ENCODE measurements at places on chromosomes 7 and 10.

DNA sequence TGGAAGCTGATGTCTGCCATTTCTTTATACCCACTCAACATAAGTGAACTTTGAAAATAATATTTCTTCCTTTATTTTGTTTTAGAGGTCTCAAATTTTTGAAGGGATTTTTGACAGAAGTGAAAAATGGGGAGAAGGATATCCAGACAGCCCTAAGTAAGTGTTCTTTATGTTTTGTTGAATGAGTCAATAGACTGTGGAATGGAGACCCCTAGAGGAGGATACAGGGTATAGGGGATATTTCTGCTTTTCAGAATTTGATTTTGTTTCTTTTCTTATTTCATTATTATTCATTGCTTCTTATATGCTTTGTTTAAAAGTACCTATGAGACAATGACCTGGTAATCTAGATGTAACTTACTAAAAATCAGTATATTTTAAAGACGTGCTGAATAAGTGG, 34.4 kb downstream of the PLEKHA8 start:
- DNase-seq, result no peak

DNA sequence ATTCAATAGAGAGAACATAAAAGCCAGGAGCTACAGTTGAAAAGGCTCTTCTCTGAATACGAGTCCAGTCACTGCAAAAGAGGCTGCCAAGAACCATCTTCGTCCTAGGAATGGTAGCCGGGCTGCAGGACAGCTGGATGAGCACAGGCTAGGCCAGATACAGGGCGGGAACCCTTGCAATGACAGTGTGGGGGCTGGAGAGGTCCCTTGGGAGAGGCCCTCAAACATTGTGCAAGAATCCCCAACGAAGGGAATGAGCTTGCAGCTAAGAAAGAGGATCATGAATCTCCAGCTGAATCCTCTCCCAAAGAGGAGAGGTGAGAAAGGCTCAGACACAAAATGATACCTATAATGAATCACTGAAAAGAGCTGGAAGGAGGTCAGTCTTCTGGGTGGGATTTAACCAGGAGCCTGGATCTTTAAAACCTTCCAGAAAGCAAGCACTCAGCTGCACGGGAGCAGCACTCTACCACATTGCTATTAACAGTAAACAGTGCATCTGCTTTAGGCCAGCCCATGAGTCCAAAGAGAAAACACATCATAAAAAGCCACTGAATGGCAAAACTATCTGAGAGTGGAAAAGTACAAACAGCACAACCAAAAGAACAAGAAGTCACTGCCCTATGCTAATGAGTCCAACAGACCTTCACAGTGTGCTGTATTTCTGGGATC, 287.9 kb downstream of the TNS3 start:
- no peak for DNase-seq

- no peak for DNase-seq
These were observed 202.0 kb downstream of the ANK3 start for GRCh38 chr10:60187691-60188090.

DNA sequence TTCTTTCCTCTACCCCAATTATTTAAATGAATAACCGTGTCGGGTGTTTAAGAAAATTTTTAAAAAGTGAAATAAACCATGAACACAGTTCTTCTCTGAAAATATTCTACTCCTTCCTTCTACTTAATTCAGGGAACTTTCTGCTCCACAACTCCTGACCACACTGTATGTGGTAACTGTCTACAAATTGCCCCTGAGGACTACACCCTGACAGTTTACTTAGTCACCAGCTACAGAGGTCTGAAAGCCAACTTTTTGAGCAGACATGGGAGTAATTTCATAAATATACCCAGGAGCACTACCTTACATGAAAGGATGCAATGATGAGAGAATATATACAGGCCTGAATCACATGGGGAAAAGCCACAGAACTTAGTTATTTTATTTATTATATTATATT, 523.2 kb upstream of the SORCS1 start:
- no peak for DNase-seq

DNA sequence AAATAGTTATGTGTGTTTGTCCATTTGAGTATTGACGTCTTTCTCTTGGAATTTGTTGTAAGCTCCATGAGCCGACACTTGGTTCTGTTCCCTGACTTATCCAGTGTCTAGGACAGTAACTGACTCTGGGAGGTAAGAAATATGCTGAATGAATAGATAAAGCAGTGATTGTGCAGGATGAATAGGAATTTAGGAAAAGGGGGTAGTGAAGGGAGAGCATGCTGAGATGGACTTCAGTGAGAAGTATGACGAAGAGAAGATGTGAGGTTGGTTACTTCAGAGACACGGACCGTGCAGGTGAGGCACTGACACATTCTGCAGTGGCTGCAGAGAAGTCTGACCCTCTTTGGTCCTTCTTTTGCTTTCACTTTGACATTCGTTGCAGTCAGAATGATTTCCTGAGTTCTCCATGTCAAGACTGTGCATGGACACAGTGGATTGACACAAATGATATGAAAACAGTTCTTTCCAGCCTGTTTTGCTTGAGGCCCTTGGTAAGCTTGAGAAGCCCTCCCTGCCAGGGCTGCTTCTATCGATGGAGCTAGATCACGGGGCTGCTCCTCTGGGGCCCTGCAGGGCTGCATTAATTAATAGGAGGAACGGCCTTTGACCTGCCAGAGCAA, 261.5 kb upstream of the SORCS1 start:
- no peak for DNase-seq

DNA sequence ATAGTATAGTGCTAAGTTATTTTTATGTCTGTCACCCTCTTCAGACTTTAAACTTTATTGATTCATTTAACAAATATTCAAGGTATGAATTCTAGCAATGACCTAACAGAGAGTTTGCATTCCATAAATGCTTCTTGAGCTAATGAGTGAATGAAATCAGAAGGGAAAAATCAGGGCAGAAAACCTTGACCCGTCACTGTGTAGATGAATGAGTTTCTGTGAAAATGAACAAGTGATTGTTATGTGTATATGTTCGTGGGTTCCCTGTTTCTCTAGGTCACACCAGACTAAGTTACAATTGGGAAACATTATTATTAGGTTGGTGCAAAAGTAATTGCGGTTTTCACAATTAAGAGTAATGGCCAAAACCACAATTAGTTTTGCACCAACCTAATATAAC, 30.1 kb downstream of the APBB1IP start:
- DNase-seq, result no peak

GRCh38 chr7:90968871-90969270, 295.4 kb upstream of the FZD1 start:
- DNase-seq, result no peak

GRCh38 chr7:21412957-21413356, 14.9 kb upstream of the SP4 start:
- no peak for DNase-seq

GRCh38 chr7:27533652-27534081, 129.0 kb downstream of the HIBADH start:
- DNase-seq, result no peak

GRCh38 chr7:157707983-157708918, 371.4 kb downstream of the DNAJB6 start:
- DNase-seq, result no peak

- DNase-seq, result no peak
These were observed 116.2 kb downstream of the CAMK1D start for GRCh38 chr10:12465385-12466136.

DNA sequence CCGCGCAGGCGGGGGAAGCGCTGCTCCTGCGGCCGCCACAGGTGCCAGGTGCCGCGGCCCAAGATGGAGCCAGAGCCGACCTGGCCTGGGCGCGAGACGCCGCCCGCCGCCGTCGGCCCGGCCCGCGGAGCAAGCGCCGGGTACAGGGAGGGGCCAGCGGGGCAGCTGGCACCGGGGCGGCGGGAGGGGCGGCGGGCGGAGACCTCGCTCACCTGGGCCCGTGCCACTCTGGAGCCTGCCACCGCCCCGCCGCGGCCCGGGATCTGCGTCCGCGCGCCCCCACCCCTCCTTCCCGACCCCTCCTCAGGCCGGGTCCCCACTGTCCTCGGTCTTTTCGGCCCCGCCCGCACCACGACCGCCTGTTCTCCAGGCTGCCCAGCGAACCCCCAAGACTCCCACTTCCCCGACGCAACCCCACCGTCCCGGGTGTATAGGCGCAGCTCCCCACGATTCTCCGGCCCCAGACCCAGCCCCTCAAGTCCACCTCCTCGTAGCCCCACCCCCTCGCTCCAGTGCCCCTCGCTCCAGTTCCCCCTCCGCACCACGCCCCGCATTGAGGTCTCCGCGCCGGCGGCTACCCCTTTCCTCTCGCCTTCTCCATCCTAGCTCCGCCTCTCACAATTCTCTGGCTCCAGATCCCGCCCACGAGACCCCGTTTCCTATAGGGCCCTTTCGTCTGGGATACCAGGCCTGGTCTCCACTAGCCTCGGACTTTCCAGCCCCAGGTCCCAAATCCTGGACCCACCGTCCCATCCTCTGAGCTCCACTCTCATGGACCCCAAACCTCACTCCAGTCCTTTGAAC, at the start of gene GPRIN2:
GPRIN2 (minus strand) TSS at position 144 of the 804 bp plus-strand sequence. CDS start 5,922 bp downstream, outside the sequence.
- DNase-seq, result peak; percentile 72

DNA sequence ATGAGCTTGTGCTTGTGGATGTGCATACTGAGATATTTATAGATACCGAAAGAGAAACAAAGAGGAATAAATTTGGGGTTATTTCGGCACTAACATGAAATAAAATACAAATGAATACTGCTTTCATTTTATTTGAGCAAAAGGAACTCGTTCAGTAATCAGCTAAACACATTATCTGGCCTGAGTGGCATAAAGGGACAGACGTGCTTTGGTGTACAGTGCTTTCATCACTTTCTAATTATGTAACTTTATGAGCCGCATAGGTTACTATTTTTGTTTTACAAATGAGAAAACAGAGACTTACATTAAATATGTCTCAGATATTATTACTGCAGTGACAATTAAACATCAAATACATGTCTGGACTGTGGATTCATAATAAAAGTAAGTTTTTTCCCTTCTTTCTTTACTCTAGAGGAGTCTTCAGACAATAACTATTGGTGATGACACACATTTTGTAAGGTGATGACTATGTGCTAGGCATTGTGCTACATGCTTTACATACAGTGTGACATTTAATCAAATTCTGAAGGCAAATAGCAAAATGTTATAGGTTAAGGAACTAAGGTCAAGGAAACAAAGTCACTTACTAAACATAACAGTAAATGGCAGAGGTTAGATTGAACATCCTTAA, 503.3 kb downstream of the SORCS1 start:
- no peak for DNase-seq

GRCh38 chr10:44389556-44389955, 4.7 kb upstream of the CXCL12 start:
- DNase-seq, result no peak

GRCh38 chr7:18004372-18004771, 23.3 kb downstream of the PRPS1L1 start:
- no peak for DNase-seq

DNA sequence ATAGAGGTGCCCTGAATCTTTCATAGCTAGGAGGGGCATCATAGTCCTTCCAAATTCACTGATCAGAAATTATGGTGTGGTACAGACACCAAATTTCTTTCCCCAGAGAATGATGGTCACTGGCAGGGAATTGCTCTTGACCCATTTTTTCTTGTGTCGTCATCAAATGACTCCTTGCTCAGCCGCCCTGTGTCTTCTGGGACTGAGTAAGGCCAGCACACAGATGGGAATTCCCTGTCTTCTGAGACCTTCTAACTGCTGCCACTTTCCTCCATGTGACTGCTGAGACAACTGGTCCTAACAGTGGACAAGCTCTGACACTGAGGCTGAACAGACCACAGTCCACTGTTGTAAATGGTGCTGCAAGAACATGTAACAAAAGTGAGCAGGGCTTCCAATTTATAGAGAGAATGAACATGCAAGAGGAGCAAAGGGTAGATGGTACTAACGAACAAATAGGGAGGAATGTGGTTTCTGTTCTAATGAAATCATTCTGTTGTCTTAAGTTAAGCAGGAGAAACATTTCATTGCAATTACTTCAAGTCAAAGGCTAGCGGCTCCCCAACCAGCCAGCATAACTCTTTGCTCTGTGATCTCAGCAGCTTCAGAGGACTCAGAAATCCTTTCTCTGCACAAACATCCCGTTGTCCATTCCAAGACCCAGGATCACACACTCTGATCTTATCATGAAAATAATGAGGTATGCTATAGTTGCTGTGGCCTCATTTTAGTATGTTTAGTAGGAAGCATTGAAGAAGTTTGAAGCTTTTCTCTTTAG, 235.9 kb upstream of the PRSS1 start:
- no peak for DNase-seq

DNA sequence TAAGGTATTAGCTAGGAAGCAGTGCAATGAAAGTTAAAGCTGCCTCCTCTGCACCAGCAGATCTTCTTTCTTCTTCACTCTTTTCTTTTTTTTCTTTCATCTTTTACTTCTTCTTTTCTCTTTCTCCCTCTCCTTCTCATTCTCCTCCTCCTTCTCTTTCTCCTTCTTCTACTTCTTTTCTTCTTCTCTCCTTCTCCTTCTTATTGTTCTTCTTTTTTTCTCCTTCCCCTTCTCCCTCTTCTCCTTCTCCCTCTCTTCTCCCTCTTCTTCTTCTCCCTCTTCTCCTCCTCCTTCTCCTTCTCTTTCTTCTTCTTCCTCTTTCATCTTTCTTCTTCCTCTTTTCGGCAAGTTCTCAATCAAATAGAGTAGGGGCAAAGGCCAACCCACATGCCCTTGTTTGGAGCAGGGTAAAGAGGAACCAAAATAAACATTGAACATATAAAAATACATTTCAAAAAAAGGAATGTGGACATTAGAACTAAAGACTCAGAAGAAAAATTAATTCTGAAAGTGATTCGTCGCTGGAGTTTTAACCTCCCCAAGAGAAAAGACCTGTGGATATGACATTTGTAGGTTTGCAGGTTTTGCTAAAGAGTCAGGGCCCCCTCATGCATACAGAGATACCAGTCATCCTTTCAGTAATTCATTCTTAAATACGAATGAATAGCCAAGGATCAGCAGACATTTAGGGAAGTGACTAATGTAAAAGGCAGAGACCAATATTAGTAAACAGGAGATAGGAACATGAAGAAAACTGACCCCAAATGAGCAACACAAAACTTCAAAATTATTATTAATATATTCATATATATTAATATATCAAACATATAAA, 93.0 kb upstream of the RSU1 start:
- DNase-seq, result no peak

DNA sequence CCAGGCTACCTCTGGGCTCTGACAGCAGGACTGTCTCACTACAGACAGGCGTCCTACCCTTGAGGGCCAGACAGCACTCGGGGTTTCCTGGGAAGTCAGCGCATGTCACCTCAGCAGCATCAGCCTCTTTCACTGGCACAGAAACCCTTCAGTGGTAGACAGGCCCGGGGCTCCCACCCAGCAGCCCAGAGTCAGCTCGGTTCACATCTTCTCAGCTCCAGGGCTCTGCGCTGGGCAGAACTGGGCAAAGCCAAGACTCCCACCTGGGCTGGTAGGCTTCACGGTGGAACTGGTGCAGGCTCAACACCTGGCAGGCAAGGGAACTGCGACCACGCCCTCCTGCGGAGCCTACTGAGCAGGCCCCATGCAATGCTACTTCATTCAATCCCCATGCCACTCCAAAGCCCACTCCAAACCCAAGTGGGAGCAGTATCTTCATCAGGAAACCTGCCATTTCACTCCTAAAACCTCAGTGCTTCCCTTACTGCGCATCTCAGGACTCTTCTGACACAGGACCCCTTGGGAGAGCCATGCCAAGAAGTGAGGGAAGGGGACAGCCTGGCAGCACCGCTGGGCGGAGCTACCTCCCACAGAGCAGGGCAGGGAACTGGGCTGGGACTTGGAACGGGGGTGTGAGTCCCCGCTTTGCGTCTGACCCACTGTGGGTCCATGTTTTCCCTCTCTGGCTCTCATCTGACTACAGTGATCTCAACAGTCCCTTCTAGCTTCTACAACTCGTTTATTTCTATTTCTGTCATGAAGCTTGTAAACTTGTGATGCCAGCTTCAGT, 60.4 kb downstream of the SCRN1 start:
- DNase-seq, result no peak
